ELR (cell line): ENCODE measurements at places on chromosomes 2 and 18.

- DNase-seq: no peak
These were observed 2.9 kb upstream of the SLC40A1 start for GRCh38 chr2:189583227-189584198.

DNA sequence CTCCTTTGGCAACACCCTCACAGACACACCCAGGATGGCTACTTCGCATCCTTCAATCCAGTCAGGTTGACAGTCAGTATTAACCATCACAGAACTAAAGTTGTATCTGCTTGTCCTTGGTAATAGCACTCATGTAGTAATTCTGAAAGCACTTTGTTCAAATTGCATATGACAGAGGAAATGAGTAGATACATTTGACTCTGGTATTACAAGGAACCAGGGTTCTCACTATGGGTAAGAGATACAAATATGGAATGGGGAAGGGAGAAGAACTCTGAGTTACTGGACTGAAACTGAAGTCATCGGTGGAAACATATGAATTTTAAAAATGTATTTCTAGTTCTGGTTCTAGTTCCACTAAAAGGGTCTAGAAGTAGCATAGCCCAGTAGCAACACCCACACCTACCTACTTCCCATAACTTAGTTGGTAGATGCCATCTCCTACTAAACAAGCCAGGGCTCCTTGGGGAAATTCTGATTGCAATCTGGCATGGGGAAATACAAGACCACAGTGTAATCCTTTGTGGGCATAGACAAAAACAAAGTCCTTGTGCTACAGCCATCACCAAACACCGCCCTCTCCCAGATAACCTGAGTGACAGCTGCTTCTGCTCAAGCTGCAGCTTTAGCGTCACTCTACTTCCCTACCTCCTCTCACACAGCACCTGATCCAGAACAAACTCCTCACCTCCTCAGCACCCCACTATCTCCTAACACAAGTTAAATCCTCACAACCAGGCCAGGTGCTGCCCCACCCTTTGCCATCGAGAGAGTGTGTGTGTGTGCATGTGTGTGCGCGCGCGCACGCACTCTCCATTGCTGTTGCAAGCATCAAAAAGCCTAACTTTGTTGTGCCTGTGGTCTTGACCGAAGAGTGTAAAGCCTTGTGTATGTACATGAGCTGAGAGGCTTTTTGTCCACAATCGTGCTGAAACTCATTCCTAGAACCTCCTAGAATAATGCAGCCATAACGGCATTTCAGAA, 31.4 kb upstream of the CD226 start:
- no peak for DNase-seq

GRCh38 chr2:198756166-198756565, 701.6 kb downstream of the SATB2 start:
- DNase-seq: peak; percentile 3

DNA sequence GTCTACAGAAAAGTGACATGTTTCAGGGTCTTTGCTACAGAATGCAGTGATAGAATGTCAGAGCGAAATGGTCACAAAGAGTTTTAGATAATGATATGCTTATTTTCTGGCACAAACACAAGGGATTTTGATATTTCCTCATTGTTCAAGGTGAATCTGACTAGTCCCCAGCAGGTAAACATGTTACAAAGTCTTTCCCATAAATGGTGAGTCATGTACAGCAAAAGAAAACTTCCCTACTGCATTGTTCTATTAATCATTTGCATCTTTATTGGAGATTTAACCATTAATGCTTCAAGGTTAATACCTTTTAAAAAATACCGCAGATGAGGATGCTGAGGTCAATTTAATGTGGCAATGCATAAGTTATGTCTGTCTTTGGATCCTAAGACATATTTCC, 19.1 kb upstream of the TRIB2 start:
- DNase-seq: no peak

DNA sequence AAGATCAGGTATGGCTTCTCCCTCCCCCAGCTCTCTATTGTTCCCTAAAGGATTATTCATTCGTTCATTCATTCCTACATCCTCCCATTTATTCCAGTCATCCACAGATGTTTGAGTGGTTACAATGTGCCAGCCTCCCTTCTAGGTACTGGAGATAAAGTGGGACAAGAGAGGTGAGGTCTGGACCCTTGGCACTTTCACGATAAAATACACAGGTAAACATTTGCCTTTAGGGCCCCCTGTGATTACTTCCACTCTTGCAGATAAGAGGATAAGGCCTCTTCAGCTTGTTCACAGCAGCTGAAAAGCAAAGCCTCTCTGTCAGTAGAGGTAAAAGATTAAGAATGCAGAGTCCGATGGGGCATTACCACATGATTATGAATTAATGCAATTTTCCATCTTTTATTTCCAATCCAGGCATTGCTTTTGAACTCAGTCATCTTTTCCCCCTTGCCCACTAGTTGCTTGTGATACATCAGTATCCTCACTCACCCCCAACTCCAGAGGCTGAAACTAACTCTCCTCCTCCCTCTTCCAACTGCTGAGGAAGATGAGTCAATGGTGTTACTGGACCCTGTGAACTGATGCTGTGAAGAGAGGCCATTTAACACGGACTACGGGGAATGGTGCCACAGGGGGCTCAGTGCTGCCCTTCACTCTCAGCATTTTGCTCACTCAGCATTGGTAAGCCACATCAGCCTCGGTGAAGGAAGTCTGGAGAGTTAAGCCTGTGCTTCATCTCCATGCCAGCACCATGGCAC, 1.1 kb upstream of the DPP4 start:
- DNase-seq: peak; percentile 82

DNA sequence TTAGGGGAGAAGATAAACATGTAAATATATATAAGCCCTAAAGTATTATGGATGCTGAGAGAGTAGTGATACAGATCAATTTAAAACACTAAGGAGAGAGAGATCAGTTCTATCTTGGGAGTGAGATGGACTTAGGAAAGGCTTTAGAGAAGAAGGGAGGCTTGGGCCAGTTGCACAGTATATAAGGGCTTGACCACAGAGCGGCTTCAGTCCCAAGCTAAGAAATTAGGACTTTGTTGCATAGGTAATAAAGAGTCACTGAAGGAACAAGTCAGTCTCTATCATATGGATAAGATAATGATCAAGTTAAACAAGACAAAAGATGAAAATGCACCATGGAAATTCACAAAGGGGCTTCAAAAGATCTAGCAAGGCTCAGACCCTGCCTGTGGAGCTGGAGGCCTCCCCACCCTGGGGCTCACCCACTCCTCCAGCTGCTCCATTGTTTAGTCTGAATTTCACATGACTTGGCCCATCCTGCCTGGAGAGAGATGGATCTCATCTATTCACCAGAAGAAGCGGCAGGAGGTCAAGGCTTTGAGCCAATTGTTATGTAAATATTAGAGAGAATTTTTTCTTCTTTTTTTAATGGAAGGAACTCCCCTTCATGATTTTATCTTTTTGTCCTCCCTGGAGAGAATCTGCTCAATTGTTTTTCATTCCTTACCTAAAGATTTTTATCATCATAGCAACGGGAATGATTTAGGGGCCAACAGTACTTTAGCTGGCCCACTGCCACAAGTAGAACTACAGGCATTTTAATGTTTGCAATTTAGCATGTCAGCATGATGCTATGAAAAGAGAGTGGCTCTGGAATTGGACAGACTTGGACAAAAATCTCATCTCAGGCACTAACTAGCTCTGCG, 44.0 kb downstream of the GYPC start:
- DNase-seq: no peak

DNA sequence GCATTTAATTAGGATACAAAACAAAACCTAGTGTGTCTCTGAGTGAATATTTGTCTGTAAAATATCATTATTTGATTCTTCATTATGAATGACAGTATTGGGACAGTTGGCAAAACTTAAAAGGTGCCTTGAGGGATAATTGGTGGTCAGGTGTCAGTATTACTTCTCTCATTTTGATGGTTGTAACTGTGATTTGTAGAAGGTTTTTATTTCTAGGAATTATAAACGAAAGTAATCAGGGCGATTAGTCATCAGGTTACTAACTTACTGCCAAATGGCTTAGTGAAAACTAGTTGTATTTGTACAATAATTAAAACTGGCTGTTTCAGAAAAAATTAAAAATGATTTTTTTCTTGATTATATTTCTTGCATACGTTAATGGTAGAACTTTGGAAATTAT, 117.6 kb downstream of the BIRC6 start:
- peak; percentile 25 for DNase-seq

DNA sequence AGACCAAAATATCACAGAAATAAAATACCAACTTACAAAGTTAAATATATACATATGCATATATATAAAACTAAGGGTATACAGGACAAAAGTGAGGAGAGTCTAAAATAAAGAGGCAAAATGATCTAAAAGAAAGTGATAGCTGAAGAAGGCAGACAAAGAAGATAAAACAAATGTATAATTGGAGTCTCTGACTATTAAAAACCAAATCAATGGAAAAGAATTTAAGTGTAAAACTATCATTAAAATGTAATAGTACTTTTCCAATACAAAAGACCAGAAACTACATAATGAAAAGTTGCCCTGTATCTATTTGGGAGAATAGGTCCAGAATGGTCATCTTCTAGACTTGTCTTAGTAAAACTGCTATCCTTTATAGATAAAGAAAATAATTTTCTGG, 267.4 kb upstream of the KLHL14 start:
- DNase-seq: no peak

DNA sequence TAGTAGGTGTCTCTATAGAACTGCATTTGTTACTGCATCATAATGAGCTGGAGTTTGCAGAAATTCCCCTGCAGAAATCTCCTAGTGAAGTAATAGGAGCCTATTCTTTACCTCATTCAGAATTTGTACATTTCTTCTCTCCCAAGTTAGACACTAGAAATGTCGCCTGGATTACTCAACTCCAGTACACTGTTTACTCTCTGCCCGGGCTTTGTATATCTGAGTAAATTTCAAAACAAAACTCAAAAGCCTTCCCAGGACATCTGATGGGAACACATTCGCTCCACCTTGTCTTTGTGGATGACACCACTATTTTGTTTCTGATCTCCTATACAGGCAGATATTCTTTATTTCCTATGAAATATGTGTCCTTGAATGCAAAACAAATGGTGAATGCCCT, 76.8 kb downstream of the POU3F3 start:
- DNase-seq: no peak

GRCh38 chr18:48348739-48349138, 60.4 kb downstream of the ZBTB7C start:
- DNase-seq: no peak

GRCh38 chr2:8421658-8422449, 260.0 kb upstream of the ID2 start:
- no peak for DNase-seq

DNA sequence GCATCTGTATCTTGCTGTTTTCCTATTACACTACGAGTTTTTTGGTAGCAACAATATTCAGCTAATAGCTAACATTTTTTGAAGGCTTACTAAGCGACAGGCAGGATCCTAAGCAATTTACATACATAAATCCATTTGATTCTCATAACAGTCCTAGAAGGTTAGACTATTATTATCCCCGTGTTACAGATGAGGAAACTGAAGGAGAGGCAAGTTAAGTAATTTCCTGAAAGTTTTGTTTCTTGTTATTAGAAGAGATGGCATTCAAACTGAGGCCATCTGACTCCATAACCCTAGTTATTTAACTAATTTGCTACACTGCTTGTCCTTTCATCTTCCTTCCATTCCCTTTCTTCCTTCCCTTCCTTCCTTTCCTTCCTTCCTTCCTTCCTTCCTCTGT, 68.2 kb downstream of the PDE1A start:
- no peak for DNase-seq

- DNase-seq: no peak
These were observed 88.2 kb downstream of the HS1BP3 start for GRCh38 chr2:20562540-20563225.

- DNase-seq: no peak
These were observed 205.1 kb upstream of the TNP1 start for GRCh38 chr2:217065012-217065290.

DNA sequence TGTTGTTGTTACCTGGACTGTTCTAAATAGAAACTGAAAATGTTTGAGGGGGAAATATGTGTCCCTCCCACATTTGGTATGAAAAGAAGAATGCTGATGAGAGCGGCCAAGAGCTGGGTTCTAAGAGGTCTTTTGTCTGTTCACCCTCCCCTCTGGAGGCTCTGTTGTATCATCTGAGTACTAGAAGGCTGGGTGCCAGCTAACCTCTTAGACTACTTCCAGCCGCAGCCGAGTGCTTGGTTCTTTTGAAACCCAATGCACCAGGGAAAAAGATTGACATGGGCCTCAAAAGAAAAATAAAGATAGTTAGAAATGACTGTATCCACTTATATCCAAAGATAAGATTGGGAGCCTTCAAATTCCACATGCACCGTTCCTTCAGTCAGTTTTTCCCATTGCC, 255.9 kb downstream of the TXNL1 start:
- DNase-seq: no peak

GRCh38 chr2:14941151-14941631, 308.7 kb downstream of the LRATD1 start:
- DNase-seq: peak; percentile 21

DNA sequence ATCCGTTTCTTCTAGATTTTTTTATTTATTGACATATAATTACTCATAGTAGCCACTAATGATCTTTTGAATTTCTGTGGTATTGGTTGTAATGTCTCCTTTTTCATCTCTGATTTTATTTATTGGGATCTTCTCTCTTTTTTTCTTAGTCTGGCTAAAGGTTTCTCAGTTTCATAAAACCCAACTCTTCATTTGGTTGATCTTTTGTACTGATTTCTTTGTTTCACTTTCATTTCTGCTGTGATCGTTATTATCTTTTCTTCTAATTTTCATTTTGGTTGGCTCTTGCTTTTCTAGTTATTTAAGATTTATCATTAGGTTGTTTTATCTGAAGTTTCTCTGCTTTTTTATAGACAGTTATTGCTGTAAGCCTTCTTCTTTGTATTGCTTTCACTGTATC, 463.6 kb upstream of the CRIM1 start:
- DNase-seq: no peak

DNA sequence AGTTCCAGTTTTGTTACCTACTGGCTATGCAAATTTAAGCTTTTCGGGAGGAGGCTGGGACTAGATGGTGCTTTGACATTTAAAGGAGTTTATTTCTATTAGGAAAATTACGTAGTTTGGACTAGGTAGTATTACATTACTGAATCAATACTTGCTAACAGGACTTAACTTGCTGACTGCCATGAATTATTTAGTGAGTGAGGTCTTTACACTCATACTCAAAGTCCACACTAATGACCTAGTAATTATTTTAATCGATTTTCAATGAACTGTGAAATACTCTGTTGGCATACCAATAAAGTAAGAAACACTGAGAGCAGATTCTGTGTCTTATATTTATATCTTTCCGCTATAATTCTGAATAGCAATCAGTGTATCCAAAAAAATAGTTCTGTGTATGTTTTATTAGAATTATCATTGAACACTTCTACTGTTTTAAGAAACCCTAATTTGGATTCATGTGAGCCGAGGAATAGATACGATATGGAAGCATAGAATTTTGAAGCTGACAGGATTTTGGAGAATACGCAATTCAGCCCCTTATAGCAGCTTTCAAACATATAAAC, 55.0 kb downstream of the CHST9 start:
- no peak for DNase-seq

- DNase-seq: no peak
These were observed 565.2 kb downstream of the NRXN1 start for GRCh38 chr2:50466685-50467084.

DNA sequence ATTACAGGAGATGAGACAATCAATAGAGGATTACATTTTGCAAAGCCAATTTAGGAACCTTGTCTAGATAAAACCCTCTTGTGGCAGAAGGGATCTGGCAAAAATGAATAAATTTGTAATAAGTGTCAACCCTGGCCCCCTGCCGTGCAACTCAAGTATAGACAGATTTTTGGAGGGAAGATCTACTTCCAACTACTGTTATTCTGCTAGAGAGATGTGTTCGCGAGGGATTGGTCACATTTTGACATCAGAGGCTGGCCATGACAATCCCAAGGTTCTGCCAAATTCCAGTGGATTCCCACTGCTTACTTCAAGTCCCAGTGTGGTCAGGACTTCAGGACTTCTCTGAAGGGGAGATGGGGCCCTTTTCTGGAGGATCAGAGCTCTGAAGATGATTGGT, 192.6 kb downstream of the SH3RF3 start:
- DNase-seq: peak; percentile 50
